ENCODE measurements at places on chromosomes 2 and 18.

DNA sequence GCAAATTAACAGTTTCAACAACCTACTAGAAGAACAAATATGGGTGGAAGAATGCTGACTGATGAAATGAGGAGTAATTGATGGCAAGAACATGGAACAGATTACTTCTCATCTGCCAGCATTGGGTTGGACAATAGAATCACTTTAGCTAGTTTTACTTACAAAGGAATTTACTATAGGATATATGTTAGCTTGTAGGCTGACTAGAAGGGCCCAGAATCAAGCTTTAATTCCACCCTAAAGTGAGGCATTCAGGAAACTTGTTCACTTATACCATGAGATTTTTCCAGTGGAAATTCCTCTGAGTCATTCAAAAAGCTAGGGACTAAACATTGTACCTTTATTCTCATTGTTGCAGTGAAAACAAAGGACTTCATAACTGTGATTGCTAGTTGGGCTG lies 5.0 kb upstream of the ZSWIM2 start:
- peak; percentile 5 for DNase-seq

GRCh38 chr18:59377613-59378337 lies 18.7 kb upstream of the LMAN1 start:
- DNase-seq: no peak

GRCh38 chr2:239776436-239777005 lies 248.6 kb downstream of the NDUFA10 start:
- DNase-seq: no peak

- no peak for DNase-seq
Measured at GRCh38 chr18:25454270-25454659, 102.3 kb upstream of the ZNF521 start.

GRCh38 chr2:99640635-99641151 lies 150.9 kb upstream of the REV1 start:
- peak; percentile 43 for DNase-seq

GRCh38 chr18:43382641-43383403 lies 105.5 kb upstream of the SYT4 start:
- no peak for DNase-seq

GRCh38 chr2:154264024-154264423 lies 392.3 kb downstream of the GALNT13 start:
- no peak for DNase-seq

DNA sequence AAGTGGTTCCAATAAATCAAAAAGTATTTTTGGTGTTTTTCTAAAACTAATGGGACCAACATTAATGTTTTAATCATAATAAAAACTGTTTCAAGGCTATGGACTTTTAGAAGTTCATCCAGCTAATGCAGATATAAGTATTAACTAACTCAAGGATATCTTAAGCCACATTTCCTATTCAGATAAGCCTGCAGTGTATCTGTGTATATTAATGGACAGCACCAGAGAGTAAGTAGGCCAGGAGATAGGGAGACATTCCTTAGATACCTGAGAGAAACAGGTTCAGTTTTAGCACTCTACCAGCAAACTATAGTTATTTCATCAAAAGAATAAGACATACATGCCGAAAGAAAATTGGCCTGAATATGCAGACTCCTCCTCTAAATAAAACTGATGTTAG lies 27.3 kb downstream of the PREPL start:
- DNase-seq: peak; percentile 63

DNA sequence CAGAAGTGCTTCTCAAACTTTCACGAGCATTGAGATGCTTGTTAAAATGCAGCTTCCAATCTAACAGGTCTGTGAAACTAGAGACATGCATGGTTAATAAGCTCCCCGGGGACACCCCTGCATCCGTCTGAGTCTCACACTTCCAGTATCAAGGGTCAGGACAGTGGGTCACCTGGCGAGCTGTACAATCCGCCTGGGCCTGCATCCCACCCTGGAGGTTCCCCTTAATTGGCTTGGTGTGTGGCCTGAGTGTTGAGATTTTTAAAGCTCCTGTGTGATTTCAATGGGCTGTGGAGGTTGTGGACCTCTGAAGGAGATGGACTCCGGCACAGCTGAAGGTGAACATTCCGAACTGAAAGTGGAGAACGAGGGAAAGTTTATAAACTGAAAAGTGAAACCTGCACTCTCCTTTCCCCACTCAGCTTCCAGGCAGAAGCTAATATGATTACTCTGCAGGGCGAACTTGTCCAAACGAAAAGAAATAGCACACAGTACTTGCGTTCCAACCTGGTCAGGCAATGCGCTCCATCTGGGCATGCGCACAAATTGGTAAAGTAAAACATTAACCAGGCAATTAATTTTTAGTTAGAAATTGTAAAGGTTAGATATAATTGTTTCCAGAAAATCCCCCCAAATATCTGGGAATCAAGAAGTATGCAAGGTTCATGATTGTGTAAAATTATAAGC lies 191.7 kb upstream of the ALKAL2 start:
- no peak for DNase-seq

DNA sequence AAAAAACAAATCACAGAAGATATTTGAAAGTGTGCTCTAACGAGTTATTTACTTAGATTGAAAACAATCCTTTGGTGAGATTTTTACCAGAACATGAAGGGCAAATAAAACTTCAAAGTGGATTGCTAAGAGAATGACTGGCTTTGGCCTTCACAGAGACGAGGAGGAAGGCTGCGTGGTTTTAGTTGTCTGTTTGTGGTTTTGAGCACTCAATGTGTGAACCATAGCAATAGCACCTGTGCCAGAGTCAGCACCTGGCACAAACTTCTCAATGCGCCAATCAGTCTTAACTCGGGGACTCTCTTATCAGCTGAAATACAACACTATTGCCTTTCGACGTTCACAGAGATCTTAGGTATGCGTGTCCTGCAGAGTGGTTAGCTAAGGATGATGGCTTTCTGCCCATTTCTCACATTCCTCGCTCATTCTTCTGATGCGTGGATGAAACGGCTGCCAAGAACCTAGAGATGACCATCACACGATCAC lies 70.0 kb downstream of the MBP start:
- peak; percentile 90 for DNase-seq

DNA sequence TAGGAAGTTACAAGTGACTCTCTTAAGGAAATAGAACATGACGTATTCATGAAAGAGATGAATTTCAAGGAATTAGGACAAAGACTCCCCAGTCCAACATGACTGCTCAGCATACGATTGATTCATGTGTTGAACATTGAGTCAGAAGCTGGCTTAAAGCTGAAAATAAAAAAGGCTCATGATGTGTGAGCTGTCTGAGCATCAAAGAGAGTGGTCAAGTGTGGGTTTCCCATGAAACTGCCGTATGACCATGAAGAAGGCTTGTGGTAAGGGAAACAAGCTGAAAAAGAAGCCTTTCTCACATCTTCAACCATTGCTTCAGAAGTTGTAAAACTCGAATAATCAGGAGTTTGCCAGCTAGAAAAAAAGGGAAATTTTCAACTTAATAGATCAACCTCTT lies 201.9 kb upstream of the APCDD1 start:
- DNase-seq: peak; percentile 41

DNA sequence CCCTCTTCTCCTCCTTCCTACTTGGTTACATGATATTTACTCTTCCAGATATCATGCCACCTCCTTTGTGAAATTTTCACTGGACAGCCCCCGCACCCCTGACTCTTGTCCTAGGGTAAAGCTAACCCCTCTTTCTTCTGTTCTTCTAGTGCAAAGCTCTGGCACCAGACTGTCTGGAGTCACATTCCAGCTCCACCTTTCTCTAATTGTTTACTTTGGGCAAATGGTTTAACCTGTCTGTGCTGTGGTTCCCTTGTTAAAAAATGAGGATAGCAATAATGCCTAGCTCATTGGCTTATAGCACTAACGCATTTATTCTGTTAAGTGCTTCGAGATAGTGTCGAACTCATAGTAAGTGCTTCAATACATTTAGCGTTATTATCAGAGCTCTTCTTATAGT lies 306.2 kb downstream of the ALK start:
- no peak for DNase-seq

DNA sequence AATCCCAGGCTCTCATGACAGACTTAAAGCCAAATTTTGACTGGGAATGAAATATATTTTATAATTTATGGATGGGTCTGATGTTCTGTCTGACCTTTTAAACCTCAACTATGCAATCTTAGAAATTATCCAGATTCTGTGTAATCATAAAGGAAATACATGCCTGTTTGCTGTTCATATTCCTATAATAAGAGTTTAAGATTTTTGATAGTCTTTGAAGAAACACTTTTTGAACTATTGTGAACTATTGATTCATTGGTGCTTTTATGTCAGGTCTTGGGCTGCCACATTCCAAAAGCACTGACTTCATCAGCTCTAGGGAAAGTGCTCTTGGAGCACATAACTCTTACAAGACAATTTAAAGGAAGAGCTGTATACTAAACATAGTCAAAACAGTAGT lies 64.2 kb downstream of the CCDC150 start:
- DNase-seq: peak; percentile 43

DNA sequence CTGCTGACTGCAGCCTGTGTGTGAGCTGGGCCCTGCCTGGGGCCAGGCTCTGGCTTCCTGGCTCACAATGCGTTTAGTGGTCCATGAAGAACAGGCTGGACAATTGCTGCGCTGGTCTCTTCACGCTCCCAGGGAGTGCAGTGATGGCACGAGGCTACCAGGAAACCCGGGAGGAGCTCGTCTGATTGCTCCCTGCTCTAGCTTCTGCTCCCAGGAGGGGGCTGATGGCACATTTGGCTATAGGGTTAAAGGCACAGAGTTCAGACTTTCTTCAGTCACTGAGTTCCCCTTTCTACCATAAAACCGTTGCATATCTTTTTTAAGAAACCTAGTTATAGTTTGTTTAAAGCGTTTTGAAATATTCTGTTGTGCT lies 60.1 kb downstream of the KCNF1 start:
- no peak for DNase-seq

DNA sequence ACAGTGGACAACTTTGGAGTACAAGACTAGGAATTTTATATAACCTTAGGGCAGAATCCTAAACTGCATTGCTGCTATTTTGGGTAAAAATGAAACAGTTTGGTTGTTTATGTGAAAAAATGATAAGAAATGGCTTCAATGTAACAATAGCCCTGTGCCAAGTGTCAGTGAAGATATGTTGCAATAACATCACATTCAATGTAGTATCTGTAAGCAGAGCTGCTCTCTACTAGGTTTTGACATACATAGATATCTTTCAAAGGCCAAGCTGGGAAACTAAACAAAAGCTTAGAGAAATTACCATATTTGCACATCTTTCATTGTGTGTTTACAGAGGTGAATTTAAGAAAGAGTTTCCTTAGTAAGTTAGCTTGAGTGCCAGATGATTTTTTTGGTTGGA lies 135.0 kb upstream of the DOK6 start:
- peak; percentile 19 for DNase-seq

DNA sequence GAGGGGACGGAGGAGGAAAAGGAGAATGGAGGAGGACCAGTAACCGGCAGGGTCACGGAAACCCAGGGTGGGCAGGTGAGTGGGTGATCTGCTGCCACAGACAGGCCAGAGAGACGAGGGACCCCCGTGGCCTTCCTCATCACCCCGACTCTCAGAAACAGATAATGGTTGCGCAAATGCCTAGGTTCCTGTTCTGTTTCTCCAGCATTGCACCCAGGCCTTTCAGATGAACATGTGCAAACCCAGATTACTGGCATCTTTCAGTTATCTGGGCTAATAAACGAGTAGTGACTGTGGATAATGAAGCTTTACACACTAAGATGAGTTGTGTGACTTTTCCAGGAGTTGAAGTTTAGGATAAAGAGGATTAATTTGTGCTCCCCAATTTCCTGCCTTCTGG lies 46.5 kb downstream of the TET3 start:
- no peak for DNase-seq

- DNase-seq: no peak
Measured at GRCh38 chr18:77648411-77648810, 398.8 kb downstream of the GALR1 start.

- no peak for DNase-seq
Measured at GRCh38 chr2:234635284-234635683, 138.4 kb upstream of the ARL4C start.

DNA sequence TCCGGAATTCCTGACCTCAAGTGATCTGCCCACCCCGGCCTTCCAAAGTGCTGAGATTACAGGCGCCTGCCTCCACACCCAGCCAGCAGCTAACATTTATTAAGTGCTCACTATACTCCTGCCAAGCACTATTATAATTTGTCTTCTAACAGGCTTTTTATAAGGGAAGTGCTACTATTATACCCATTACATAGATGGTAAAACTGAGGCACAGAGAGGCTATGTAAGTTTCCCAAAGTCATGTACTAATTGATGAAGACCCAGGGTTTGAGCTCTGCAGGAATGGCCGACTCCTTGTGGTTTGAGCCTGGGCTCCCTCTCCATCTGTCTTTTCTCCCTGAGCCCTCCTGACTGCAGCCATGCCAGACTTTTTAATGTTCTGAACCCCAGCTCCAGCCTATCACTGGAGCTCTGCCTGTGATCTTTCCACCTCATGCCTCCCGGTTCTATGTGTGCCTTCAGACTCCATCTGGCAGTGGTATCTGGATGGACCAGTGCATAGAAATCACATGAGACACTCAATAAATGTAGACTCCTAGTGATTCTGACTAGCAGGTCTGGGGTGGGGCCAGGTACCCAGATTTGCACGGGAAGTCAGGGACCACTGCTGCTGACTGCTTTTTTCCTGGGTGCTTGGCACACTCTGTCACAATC lies 197.1 kb downstream of the NEDD4L start:
- DNase-seq: no peak

DNA sequence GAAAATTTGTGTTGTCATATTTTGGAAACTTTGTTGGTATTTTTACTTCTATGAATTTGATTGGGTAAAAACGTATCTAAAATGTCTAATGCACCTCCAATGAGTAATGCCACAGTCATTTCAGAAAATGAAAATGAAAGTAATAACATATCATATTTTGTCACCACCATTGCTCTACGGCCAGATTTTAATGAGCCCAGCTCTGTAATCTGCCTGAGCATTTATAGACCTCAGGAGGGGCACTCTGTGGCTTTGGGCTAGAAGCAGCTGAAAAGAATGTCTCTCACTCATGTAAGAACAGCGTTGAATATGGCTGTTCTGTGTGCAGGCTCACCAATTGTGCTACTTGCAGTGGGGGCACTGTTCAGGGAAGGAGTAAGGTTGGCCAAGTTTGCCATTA lies 32.7 kb upstream of the ABCA12 start:
- DNase-seq: no peak

- DNase-seq: peak; percentile 90
Measured at GRCh38 chr18:23650968-23651927, 11.5 kb downstream of the ANKRD29 start.

DNA sequence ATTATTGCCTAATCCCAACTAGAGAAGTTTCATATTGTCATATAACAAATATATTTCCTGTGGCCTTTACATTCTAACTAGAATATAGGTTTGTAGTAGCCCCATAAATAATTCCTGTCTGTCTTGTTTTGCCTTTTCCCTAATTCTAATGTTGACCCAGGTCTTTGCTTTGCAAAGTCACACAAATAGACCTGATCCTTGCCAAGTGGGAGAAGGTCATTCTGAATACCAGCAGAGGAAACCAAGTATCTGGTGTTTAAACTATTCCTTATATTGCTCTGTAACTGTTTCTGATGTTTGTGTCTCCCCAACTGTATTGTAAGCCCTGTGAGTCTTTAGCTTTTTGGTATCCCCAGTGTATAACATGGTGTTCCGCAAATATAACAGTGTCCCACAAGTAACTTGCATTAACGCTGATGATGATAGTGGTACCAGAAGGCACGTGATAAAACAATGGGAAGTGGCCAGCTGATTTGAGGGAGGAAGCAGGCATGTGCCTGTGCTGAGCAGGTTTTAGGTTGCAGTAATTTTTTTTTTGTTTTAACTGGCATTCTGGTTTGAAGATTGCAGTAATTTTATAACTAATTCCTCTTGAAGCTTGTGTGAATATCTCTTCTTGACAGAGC lies 11.1 kb downstream of the HADHB start:
- DNase-seq: no peak

GRCh38 chr2:240514631-240515030 lies 43.2 kb downstream of the ANKMY1 start:
- no peak for DNase-seq

Measured in amniotic epithelial cell (primary cell).